Stimulated activated CD4-positive, alpha-beta T cell treated with anti-CD3 and anti-CD28 coated beads, Interleukin-4, amount 100 ng/mL, for 1 hour (primary cell): ENCODE measurements at places on chromosomes 3 and 15.

GRCh38 chr15:99084965-99085364 lies 19.9 kb upstream of the SYNM start:
- DNase-seq: no peak

GRCh38 chr15:76075046-76075445 lies 15.3 kb downstream of the TMEM266 start:
- DNase-seq: no peak

GRCh38 chr3:170321321-170322034 lies 36.0 kb upstream of the SKIL start:
- DNase-seq: no peak

- no peak for DNase-seq
Observed at GRCh38 chr15:44147636-44148035, 47.4 kb downstream of the FRMD5 start.

DNA sequence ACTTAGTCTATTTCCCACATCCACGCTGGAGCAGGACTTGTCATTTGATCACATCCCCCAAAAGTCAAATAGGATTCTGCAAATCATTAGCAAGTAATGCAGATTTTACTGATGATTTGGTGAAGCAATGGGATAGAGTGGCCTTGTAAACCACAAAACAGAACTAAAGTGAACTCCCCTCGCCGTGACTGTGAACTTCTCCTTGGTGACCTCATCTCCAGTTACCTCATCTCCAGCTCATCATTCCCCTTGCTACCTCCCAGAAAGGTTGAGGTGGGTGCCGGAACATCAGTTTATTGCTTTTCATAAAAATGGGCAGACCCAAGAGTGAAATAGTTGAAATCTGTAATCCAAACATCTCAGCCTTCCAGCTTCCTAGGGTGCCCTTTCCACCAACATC lies 36.7 kb upstream of the ADPGK start:
- DNase-seq: no peak

DNA sequence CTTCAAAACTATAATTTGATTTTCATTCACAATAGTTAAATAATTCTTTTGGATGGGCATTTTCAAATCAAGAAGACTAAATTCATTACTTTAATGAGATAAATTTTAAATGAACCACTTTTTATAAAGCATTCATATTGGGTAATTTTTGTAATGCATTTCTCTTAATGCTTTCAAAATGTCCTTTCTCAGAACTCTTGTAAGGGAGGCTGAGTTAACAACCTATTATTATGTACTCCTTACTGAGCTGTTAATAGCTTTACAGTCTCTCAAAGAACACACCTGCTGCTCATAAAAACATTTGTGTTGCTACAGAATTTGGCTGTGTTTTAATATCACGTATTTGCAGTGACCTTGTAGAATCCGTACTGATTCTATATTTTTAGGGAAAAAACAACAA lies 334.0 kb upstream of the ARL6 start:
- no peak for DNase-seq

DNA sequence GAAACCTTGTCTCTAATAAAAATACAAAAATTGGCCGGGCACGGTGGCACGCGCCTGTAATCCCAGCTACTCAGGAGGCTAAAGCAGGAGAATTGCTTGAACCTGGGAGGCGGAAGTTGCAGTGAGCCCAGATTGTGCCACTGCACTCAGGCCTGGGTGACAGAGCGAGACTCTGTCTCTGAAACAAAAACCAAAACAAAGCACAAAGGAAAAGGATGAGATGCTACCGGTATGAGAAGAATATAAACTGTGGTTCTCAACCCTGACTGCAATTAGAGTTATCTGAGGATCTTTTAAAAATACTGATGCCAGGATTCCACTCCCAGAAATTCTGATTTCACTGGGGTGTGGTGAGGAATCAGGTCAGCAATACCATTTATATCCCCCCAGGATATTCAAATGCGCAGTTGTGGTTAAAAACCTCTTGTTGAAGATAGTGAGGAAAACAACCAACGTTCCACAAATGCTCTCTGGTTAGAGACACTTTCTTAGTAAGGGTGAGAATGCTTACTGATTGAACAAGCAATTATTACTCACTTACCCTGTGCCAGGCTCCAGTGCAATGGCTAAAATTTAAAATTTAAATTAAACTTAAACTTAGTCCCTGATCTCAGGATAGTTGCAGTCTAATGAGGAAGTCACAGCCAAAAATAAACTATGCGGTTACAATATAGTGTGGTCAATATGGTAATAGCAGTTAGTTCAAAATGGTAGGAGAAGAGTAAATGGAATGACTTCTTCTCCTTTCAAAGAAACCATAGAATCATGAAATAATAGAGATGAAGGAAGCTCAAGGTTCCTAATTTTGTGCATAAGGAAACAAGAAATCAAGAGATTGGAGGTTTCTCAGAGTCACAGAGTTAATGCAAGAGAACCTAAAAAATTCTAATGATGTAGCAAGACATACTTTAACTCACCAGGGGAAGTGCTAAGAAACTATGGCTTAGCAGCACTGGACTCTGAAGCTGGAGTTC lies 109.5 kb downstream of the SSR3 start:
- no peak for DNase-seq

GRCh38 chr3:139318431-139318816 lies 25.4 kb upstream of the MRPS22 start:
- DNase-seq: no peak
